ENCODE measurements at places on chromosomes 2 and 18. TPM values are rescaled to one million over a fixed set of nuclear protein-coding genes. Genes with fewer than 3 reads are reported as not detected.
A peak's percentile ranks its signal among the peaks of the same experiment; 100 is the strongest.

GRCh38 chr2:43223521-43224001 lies 2.8 kb downstream of the ZFP36L2 start:
- DNase-seq = peak; percentile 62

DNA sequence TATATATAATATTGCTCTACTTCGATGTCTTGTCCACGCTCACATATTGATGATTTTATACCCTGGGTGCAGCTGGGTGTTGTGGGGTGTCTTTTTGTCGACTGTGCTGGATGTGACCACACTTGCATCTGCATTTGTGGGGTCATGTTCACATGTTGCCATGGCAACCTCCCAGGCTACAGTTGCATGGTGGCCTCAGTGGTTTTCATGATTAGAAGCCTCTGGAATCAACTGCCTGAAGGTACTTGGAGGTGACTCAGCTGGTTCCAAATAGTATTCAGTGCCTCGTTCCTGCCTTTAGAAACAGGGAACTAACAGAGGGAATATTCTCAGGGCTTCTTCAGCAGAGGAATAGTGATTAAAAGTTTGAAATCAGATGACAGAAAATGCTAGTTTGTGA lies 166.3 kb upstream of the NYAP2 start:
- DNase-seq = no peak

- no peak for DNase-seq
These were observed 24.8 kb upstream of the IL1A start for GRCh38 chr2:112809112-112809511.

- no peak for DNase-seq
These were observed 49.1 kb downstream of the CENPO start for GRCh38 chr2:24842081-24843050.

DNA sequence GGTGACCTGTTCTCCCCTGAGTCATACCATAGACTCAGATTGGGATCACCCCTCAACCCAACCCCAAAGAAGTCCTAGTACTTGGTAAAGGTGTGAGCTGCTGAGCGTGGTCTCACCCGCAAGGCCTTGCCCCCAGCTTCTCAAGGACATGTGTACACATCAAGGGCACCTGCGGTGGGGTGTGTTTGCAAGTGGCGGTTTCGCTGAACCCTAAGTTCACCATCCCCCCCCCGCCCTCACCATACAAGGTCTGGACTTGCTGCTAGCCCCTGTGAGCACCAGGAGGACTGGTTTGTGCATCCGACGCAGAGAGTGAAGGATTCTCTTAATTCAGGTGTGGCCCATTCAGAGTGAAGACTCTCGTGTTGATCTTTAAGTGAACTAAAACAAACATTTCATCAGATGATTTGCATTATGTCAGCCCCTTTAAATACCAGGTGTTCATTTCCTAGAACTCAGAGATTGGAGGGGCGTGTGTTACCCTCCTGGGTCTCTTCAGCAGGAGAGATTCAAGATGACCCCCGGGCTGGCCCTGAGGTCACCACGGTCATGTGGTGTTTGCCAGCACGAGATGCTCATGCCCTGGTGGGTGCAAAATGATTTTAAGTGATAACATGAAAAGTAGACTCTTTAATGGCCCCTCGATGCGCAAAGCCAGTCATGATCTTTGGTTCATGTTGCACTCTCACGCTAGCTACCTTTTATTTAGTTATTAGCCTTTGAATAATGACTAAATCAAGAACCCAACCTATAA lies 27.8 kb downstream of the MTERF4 start:
- no peak for DNase-seq

DNA sequence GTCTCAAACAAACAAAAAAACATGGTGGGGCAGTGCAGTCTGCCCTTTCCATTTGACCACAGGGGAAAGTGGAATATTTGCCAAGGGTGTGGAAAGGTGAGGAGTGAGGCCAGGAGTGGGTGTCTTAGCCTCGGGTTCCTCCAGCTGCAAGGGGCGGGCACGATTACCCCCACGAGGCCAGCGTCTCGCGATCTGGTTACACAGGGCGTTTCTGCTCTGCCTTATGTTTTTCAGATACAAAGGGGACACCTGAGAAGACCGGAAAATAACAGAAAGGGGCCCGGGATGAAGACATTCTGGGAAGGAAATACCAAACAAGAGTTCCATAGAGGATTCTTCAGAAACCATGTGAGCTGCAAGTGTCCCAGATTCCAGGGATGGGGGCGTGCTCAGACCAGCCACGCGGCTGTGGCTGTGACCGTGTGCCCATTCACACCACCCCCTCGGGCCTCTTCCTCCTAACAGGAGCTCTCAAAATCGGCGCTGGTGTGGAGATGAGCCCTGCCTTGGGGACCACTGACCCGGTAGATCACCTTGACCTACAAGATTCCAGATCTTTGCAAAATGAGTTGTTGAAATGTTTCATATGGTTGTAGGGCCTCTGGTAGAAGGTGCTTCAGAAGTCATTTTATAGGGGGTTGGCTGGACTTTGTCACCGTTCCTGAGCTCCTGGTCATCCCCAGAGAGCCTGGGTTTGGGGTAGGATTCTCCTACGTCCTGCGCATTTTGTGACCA lies 34.2 kb downstream of the FAM178B start:
- no peak for DNase-seq

- no peak for DNase-seq
These were observed 361.2 kb upstream of the SOX11 start for GRCh38 chr2:5330961-5331360.

The SERPINB7 gene
- 0.12 TPM for total RNA-seq

The TRIB2 gene
- 47.4 TPM for total RNA-seq

The ELOA2 gene
- total RNA-seq = not detected

The DHX57 gene
- 18.3 TPM for total RNA-seq

- DNase-seq = peak; percentile 70
These were observed 130.4 kb upstream of the ZFP36L2 start for GRCh38 chr2:43356774-43357173.

DNA sequence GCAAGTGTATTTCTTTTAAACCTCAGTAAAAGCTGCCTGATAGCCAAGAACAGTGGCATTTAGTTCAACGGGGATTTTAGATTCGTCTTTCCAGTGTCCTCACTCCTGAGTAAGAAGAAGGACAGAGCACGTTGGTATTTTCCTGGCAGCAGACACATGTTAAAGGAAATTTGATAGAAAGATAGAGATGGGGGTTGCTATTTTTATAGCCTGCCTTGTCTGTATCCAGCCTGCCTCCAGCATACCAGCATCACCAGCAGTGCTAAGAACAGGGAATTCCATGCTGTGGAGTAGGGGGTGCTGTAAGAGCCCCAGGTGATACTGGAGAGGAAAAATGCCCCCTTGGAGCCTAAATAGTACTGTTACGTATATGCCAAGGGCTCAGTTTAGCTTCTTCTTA lies 1.1 kb upstream of the SMYD1 start:
- DNase-seq = no peak

DNA sequence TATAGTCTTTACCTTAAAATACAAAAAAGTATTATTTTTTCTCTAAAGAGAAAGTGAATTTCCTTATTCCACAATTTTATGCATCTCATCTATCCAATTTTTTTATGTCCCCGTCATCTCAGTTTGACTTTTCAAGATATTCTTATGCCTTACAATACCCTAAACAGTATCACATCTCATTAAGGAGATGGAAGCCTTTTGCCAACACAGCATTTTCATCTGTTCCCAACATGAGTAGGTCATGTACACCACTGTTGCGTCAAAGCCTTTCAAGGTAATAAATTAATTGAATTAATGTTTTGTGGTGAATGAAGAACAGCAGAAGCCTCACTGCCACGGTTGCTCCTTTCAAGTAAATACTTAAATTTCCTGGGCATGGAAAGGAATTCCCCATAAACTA lies 299.4 kb downstream of the EPHA4 start:
- DNase-seq = no peak

DNA sequence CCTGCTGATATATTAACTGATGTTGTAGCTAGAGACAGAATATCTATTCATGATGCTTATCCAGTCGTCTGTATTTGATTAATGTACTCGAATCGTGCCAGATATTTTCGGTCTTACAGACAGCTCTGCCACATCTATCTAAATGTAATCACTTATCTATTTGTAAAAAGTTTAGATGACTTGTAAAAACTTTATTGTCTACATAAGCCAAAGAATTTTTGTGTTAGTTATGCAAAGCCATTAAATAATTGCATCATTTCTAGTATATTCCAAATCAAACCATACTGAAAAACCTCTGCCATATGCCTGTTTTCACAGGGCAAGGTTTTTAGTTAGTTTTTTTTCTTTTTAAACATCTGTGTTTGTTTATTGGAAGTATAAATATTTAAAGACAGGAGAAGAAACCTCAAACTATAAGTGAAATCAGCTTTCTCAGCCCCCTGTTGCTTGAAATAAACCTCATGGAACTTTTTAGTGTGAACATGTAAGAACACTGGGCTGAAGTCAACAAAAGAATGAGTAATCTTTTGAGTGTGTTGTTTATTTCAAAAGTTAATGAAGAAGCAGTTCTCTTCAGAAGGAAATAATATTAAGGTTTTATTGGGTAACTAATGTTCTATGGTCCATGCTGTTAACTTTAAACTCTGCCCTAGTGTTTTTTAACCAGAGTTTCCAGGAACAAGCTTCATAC lies 657.6 kb upstream of the SYT4 start:
- peak; percentile 38 for DNase-seq

- DNase-seq = peak; percentile 9
These were observed 147.0 kb upstream of the KLHL14 start for GRCh38 chr18:32919799-32920198.

The MC4R gene
- 0.37 TPM for total RNA-seq

DNA sequence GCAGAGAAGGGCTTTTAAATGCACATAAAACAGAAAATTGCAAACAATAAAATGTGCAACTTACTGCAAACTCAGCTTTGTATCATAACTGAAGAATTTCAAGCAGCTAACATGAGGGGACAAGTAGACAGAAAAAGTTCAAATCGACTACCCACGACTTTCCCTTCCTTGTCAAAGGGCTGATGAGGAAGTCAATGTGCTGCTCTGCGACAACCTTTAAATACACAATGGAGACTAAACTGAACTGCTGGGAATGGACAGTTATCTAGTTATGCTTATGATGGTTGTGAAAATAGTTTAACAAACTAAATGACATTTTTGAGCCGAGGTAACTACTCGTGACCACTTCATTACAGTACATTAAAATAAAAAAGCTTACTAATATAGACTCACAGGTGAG lies 84.1 kb downstream of the INO80D start:
- no peak for DNase-seq

The TCF23 gene
- 0.18 TPM for total RNA-seq

- no peak for DNase-seq
These were observed 144.0 kb upstream of the IL1R2 start for GRCh38 chr2:101847661-101848339.

- DNase-seq = peak; percentile 70
These were observed 30.5 kb upstream of the UBE2E3 start for GRCh38 chr2:180949896-180950295.

The TDRD15 gene
- total RNA-seq = not detected

DNA sequence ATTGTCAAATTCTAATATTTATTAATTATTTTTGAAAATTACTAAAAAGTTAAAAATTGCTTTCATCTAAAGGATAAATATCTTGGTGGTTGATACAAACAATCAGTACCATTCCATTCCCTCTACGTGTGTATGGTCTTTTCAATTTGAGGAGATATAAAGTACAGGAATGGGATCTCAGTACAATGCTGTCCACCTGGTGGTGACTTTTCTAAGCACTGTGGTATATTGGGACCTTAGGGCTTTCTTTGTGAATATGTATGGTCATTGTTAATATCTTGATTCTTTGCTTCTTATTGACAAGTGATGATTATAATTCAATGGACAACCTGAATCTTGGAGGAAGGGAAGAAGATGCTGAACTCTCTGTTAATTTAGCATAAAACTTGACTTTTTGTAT lies 83.1 kb downstream of the NBEAL1 start:
- no peak for DNase-seq

DNA sequence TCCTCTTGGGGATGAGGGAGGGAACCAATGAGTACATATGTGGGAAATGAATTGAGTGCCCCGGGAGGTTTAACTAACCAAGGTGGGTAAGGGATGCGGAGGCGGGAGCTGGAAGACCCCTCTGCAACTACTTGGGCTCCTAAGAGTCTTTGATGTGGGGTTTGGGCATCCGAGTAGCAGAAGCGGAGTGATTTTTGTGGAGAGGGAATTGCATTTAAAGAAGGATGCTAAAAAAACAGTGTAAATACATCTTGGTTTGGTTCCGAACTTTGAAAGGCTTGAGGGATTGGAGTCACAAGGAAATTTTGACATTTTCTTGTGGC lies 215.7 kb downstream of the MCFD2 start:
- no peak for DNase-seq

The EDAR gene
- total RNA-seq = not detected

- DNase-seq = no peak
These were observed 22.4 kb downstream of the NLRC4 start for GRCh38 chr2:32242331-32242730.

The CRYGD gene
- total RNA-seq = not detected

The SCYGR8 gene
- not detected for total RNA-seq

The SLC14A1 gene
- 1.7 TPM for total RNA-seq

DNA sequence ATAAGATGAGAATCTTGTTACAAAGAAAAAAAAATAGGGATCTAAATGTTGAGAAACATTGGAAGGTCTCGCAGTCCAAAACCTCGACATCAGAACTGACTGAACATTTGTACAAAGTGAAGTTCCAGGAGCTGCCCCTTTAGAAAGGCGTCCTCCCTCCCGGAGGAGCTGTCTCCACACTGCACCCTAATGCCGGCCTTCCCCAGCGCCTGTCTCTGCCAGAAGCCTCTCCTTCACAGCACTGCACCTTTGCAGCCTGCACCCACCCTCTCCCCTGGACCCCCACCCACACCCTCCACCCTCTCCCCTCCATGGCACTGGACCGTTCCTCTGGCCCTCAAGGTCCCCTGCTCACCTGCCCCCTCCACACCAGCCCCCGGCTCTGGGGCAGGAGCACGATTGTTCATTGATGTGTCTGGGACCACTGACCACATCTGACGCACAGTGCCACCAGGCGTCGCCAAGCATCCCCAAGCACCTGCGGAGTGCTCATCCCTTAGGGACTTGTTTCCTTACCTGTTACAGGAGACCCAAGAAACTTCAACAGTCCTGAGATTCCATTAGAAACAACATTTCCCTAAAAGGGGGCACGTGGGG lies 90.3 kb upstream of the SNTG2 start:
- DNase-seq = no peak

GRCh38 chr2:172120118-172120517 lies 17.4 kb upstream of the DLX2 start:
- no peak for DNase-seq

The OSBPL6 gene
- 12.2 TPM for total RNA-seq

GRCh38 chr18:74472312-74472711 lies 15.2 kb upstream of the DIPK1C start:
- DNase-seq = no peak
